ENCODE measurements at places on chromosomes 5 and 9.

DNA sequence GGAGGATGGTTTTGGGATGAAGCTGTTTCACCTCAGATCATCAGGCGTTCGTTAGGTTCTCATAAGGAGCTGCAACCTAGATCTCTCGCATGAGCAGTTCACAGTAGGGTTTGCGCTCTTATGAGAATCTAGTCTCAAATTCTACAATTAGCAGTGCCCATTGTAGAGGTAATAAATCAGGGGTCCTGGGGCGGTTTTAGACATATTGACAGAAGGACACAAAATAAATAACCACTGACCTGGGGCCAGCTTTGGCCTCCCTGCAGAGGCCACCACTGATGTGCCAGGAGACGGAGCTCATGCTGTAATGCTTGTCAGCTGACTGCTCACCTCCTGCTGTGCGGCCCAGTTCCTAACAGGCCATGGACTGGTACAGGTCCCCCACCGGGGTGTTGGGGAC is 67.6 kb upstream of the SPATA31D4 start:
- DNase-seq = no peak

- no peak for DNase-seq
Measured at GRCh38 chr9:98260635-98261034, 5.2 kb upstream of the TBC1D2 start.

GRCh38 chr9:35859310-35859989 is 10.8 kb downstream of the OR13J1 start:
- DNase-seq = no peak

DNA sequence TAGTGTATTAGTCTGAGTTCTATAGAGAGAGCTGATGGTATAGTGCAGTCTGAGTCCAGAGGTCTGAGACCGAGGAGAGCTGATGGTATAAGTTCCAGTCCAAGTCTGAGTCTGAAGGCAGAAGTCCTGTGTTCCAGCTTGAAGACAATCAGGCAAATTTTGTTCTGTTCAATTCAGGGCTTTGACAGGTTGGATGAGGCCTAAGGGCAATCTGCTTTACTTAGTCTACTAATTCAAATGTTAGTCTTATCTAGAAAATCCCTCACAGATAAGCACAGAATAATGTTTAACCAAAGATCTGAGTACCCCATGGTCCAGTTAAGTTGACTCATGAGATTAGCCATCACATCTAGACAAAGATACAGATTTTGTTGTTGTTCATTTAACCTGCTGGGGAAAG is 303.0 kb upstream of the KLF4 start:
- no peak for DNase-seq

GRCh38 chr9:83056174-83056573 is 6.8 kb downstream of the RASEF start:
- no peak for DNase-seq

DNA sequence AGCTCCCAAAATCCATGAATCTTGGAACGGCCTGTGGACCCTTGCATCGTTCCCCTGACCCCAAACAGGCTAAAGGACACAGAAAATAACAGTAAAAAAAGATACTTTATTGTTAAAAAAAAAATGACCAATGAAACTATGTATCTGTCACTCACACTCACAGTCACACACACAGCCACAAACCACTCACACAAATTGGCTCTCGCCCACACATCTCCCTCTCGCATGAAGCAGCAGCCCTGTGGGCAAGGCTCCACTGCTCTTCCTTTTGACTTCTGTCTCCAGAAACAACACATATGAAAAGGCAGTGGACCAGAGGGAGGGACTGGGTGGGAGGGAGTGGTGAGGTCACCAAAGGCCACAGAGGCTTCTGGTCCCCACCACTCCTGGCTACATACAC is 56.6 kb downstream of the SLC36A1 start:
- DNase-seq = no peak

DNA sequence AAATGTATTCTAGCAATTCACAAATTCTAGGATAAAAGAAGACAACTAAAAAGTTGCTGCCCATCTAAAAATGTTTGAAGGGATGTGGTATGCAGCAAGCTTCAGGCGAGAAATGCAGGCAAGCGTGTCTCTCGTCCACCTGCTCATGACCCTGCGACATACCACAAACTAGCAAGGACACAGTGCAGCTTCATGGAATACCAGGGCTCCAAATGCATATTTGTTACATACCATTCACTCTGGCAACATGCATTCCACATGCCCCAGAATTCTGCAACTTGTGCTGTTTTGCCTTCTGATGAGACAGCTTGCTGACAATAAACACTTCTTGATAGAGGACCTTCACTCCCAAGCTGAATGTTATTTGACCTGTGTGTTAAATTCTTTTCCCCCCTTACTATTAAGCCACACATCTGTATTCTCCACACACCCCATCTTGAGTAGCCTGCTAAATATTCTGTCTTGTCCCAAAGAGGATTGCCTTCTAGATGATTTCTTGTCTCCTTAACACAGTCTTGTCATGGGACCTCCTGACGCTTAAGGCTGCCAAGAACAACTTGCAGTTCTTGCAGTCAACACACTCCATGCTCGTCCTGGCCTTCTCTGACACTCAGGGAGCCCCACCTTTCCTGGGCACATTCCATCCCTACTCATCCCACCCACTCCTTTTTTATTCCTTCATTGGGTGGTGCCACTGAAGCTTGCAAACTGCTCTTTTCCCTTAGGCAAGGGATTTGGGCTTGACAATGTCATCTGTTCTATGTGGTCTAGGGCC is 340.5 kb downstream of the PIK3R1 start:
- DNase-seq = no peak

DNA sequence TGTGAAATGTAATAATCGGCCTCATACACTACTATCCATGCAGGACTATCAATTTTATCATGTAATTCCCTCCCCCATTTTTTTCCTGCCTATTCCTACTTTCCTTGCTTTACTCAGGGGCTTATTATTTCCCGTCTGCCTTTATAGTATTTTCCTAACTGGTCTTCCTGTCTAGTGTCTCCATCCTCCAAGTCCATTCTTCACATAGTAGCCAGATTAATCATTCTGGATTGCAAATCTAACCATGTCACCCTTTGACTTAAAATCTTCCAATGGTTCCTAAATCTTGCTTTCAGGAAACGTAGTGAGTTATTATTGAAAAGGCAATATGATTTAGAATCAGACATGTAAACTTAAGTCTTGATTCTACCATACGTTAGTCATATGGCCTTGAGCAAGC is 307.4 kb upstream of the HAPLN1 start:
- DNase-seq = peak; percentile 10

- peak; percentile 56 for DNase-seq
Measured at GRCh38 chr5:135032999-135033861, 798 bp downstream of the PITX1 start.

GRCh38 chr5:157215514-157216167 is 35.0 kb downstream of the ITK start:
- DNase-seq = no peak

- no peak for DNase-seq
Measured at GRCh38 chr5:121164632-121165031, 687.0 kb upstream of the FTMT start.

Measured in fibroblast of villous mesenchyme (primary cell).